ENCODE measurements at places on chromosomes 7 and 10.

DNA sequence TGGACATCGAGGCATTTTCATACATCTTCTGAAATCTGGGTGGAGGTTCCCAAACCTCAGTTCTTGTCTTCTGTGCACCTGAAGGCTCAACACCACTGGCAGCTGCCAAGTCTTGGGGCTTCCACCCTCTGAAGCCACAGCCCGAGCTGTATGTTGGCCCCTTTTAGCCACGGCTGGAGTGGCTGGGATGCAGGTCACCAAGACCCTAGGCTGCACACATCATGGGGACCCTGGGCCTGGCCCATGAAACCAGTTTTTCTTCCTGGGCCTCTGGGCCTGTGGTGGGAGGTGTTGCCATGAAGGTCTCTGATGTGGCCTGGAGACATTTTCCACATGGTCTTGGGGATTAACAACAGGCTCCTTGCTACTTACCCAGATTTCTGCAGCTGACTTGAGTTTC lies 62.1 kb downstream of the INPP5A start:
- DNase-seq: no peak

- DNase-seq: no peak
Measured at GRCh38 chr7:146216396-146217041, 99.9 kb downstream of the CNTNAP2 start.

GRCh38 chr7:82012453-82012852 lies 242.6 kb upstream of the HGF start:
- no peak for DNase-seq

DNA sequence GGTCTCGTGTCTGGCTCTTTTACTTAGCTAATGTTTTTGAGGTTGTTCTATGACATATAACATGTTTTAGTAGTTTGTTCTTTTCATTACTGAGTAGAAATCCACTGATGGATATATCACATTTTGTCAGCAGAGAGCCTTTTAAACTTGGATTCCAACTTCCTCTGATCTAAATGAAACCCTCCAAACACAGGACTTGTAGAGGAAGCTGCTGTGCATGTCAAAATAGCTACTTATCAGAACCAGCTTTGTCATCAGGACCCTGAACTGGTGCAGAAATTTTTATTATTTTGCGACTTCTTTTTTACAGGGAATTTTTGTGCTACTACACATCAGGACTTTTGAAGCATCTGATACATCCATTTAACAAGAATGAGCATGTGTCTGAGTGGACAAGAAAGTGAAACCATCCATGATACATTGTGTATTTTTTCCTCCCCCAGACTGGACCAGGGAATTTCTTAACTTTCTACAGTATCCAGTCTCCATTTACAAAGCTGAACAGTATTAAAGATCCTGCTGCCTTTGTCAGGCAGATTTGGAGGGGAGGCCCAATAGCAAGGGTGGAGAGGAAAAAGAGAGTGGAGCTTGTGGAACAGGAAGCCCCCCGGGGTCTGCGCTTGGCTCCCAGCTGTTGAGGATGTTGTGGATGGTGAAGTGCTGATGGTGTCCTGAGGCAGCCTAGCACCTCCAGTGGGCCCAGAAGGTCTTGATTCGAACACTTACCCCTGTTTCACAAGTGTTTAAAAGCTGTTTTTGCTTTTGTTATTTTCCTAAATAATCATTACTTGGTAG lies 29.3 kb upstream of the MTPAP start:
- DNase-seq: no peak

DNA sequence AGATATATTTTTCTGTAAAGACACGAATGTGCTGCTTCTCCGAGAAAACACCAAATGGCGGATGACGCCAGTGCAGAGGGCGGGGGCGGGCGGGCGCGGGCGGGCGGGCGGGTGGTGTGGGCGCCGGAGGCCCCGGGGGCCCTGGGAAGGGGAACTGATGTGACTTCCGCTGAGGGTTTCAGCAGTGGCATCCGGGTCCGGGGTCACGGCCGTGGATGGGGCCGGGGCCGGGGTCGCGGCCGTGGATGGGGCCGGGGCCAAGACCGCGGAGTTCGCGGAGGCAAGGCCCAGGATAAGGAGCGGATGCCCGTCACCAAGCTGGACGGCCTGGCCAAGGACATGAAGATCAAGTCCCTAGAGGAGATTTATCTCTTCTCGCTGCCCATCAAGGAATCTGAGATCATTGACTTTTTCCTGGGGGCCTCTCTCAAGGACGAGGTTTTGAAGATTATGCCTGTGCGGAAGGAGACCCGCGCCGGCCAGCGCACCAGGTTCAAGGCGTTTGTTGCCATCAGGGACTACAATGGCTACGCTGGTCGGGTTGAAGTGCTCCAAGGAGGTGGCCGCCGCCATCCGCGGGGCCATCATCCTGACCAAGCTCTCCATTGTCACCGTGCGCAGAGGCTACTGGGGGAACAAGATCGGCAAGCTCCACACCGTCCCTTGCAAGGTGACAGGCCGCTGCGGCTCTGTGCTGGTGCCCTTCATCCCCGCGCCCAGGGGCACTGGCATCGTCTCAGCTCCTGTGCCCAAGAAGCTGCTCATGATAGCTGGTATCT lies 20.3 kb upstream of the IGF2BP3 start:
- DNase-seq: no peak

Data from GM04503 (cell line).